ENCODE measurements at places on chromosomes 4 and X. TPM values are rescaled to one million over a fixed set of nuclear protein-coding genes. Genes with fewer than 3 reads are reported as not detected.

CT45A5 gene
- total RNA-seq: not detected

UGT2B17 gene
- total RNA-seq: not detected

SNCA gene
- total RNA-seq: 21.2 TPM

FGFBP2 gene
- total RNA-seq: not detected

MUC7 gene
- not detected for total RNA-seq

OTC gene
- not detected for total RNA-seq

IL9R gene
- total RNA-seq: 0.16 TPM

All from epithelial cell of alveolus of lung (primary cell).